Retina (tissue), 1 donor: ENCODE measurements at places on chromosomes 1 and 21.

DNA sequence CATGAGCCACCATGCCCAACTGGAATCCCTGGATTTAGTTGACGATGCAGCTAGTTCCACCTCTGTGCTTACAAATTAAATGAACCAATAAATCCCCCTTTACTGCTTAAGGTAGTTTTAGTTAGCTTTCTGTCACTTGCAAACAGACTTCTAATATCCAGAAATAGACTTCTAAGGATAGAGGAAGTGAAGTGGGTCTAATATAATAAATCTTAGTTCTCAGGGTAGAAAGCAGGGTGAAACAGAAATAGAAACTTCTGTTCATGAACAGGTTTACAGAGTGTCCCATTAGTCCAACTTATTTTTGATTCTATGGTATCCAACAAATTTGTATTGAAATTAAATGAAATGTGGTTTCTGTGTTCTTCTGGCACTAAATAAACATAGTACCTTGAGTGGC is 20.1 kb downstream of the BCAS2 start:
- DNase-seq = no peak

DNA sequence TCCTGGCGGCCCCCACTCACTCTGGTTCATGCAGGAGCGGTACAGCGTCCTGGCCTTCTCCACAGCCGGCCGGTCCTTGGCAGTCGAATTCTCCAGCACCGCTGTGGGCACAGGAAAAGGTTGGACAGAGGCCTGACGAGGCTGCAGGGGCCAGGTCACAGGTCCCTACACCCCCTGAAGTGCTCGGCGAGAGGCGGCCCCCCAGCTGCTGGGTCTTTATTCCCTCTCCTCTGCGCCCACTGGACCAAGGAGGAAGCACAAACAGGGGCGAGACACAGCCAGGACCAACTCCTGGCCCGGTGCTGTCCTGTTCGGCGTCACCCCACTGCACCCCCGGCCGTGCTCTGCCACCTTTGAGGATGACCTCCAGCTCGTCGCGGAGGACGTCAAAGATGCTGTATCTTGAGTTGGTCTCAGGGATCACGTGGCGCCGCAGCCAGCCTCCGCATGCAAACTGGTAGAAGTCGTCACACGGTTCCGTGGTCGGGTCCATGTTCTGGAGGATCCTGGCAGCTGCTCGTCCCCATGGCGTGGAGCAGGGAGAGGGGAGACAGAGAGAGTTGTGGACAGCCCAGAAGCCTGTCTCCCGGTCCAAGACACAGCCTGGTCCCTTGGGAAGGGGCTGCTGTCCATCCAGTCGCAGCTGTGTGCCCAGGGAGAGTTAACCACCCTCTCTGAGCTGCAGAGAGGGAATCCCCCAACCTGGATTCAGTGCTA is 22.9 kb downstream of the PRXL2B start:
- no peak for DNase-seq

DNA sequence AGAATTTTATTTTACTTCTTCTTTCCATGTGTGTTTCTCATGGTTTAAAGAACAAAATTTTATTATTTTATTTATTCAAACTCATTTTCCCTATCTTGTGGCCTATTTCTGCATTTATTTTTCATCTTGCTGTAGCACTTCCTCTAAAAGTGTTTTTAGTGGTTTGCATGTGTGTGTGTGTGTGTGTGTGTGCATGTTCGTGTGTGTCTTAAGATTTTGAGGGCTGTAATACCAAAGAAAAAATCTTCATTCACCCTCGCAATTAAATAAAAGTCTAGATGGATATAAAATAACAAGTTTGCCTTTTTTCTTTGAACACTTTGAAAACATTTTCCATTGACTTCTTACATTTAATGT is 24.6 kb upstream of the FCRL3 start:
- DNase-seq = no peak

DNA sequence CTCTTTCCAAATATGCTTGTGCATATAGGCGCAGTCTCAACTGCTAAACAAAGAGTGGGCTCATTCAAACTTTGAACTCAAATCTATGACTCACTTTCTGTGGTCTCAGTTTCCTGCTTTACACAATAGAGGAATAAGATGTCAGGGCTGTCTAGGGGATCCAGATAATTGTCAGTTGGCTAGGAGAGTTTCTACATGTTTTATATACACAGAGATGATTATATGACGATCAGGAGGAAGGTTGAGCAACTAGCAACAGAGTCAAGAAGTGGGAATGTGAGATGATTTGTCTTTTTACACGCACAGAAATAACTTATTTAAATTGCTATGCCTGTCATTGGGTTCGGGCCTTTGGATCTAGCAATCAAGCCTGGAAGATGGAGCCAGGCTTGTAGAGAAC is 299.4 kb upstream of the LYPLAL1 start:
- no peak for DNase-seq

GRCh38 chr1:158689875-158690274 is 3.4 kb upstream of the SPTA1 start:
- no peak for DNase-seq

- no peak for DNase-seq
Observed at GRCh38 chr1:39411526-39412478, 79.6 kb upstream of the BMP8A start.

DNA sequence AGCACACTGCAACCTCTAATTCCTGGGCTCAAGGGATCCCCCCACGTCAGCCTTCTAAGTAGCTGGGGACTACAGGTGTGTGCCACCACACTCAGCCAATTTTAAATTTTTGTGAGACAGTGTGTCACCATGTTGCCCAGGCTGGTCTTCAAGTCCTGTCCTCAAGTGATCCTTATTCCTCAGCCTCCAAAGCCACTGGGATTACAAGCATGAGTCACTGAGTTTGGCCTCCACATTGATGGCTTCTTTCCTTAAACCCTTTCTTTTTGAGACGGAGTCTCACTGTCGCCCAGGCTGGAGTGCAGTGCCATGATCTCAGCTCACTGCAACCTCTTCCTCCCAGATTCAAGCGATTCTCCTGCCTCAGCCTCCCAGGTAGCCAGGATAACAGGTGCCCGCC is 7.6 kb downstream of the KPNA6 start:
- no peak for DNase-seq

DNA sequence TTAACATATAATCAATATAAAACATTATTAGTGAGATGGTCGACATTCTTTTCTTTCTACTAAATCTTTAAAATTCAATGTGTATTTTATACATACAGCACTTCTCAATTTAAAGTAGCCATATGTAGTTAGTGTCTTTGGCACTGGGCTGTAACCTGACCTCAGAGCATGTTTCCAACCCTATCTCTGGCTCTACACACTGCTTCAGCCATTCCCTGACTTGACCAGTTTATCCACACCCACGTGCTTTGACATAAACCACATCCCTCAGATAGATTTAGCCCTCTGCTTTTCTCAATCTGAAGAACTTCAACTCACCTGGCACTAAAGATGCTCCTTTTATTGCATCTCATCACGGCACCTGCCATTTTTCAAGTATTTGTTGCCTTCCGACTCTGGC is 58.3 kb downstream of the RGS2 start:
- DNase-seq = no peak

DNA sequence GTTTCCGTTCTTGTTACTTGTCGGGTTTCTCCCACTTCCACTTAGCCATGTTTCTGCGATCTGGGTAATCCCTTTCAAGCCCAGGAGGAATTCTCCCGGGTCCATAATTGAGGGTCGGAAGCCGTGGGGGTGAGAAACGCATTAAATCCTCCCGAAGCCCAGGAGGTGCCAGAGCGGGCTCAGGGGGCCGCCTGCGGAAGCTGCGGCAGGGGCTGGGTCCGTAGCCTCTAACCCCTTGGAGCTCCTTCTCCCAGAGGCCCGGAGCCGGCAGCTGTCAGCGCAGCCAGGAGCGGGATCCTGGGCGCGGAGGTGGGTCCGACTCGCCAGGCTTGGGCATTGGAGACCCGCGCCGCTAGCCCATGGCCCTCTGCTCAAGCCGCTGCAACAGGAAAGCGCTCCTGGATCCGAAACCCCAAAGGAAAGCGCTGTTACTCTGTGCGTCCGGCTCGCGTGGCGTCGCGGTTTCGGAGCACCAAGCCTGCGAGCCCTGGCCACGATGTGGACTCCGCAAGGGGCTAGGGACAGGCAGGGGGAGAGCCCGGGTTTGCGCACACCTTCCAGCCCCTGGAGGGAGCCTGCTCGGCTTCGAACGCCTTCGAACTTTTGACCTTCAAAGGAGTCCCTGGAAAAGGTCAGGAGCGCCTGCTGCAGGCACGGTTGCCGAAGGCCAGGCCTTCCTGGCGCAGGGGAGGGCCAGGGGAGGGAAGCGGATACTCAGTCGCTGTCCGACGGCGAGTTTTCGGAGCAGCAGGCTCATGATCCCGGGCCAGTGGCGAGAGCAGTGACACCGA is 1.7 kb upstream of the SIM2 start:
- peak; percentile 56 for DNase-seq

GRCh38 chr1:156560585-156561163 is 11.7 kb downstream of the IQGAP3 start:
- DNase-seq = no peak

- no peak for DNase-seq
Observed at GRCh38 chr21:35855484-35855883, 204.8 kb downstream of the SETD4 start.

DNA sequence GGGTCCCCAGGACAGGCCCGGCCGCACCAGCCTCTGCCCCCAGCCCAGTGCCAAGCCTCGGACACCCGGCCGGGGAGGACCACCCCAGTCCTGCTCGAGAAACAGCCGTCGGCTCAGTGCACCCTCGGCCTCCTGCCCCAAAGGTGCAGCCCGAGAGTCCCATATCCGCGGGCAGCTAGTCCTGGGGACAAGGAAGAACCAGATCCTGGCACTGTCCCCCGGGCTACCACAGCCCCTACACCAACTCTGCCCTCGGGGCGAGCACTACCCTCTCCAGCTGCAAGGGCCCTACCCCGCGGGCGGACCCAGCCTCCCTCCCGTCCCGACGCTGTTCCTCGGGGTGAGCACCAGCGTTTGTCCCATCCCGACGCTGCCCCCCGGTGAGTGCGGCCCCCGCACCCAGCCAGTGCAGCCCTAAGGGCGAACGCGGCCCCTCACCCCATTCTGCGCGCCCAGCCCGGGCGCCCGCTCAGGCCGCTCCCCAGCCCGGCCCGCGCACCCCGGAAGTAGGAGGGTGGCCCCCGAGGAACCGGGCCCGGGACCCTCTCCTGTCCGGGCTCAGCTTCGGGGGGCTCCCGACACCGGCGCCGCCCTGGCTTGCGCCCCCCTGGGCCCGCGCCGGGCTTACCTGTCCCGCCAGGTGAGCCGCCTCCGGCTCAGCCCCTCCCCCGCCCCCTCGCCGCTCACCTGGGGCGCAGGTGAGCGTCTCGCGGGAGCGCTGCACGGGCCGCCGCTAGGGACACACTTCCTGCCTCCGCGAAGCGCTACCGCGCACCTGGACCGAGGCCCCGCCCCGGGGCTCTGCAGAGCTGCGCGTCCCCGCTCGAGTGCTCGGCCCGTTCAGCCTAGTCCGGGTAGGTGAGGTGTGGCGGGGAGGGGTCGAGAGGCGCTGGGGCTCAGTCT is at the start of gene KDF1:
Gene KDF1, minus strand, starts transcription at position 747 of the 903 bp plus-strand sequence. CDS start 8,088 bp downstream, outside the sequence.
- DNase-seq = peak; percentile 28

DNA sequence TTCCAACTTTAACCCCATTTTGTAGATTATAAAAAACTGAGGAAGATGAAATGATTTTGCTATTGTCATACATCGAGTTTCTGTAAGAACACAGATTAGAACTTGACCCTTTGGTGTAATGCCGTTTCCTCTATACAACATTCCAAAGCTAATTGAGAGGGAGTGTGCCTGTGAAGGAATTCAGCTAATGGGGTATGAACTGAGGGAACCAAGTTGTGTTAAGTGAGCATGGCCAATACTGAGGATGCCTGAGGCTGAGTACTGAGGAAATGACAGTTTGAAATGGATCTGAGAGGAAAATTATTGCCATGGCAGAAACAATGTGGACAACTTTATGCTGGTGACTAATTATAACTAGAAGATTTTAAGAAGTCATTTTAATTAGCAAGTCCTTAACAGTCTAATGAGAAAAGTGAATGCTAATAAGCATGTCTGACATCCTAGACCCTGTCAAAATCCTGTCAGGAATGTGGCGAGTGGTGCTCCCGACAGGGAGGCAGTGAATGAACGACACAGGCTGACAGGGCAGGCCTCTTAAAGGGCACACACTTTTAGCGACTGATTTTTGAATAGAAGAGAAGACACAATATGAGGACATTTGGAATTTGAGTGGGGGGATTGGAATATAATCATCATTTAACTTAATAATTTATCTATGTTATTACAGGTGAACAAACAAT is 262.5 kb downstream of the HLX start:
- peak; percentile 47 for DNase-seq

GRCh38 chr1:179870870-179871269 is 6.7 kb downstream of the TOR1AIP2 start:
- DNase-seq = no peak

- no peak for DNase-seq
Observed at GRCh38 chr1:223747838-223748335, 35.5 kb downstream of the CAPN2 start.

GRCh38 chr1:243354511-243355153 is 98.8 kb downstream of the SDCCAG8 start:
- peak; percentile 12 for DNase-seq

DNA sequence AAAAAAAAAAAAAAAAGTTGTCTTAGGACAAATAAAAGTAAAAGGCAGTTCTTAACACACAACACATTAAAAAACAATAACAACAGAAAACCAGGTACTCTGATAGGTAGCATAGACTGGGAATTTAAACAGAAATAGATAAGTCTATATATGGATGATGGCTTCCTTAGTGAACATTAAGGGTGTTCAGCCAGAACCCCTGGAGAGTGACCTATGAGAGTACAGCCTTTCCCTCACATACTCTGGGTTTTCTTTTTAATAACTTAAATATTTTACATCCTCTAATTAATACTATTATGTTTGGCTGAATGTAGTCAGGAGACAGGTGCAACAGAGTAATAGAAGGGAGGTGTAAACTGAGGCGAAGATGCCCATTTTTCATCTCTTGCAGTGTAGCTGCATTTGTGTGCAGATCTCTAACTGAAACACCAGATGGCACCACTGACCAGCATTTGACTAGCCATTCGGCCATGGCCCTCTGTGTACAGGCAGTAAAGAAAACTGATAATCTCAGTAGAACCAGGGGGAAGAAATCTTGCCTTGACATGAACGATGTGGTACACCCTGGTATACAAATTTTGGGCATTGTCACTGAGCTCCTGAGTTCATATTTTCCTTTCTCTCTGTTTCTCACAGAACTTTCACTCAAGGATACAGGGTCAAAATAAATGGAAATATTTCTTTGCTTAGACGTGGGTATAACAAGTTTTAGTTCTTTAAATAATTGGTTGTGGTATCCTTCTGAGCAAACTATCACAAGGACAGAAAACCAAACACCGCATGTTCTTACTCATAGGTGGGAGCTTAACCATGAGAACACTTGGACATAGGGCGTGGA is 7.6 kb downstream of the TTF2 start:
- DNase-seq = peak; percentile 68
